ENCODE measurements at places on chromosomes 2 and 18.
A peak's percentile ranks its signal among the peaks of the same experiment; 100 is the strongest.

DNA sequence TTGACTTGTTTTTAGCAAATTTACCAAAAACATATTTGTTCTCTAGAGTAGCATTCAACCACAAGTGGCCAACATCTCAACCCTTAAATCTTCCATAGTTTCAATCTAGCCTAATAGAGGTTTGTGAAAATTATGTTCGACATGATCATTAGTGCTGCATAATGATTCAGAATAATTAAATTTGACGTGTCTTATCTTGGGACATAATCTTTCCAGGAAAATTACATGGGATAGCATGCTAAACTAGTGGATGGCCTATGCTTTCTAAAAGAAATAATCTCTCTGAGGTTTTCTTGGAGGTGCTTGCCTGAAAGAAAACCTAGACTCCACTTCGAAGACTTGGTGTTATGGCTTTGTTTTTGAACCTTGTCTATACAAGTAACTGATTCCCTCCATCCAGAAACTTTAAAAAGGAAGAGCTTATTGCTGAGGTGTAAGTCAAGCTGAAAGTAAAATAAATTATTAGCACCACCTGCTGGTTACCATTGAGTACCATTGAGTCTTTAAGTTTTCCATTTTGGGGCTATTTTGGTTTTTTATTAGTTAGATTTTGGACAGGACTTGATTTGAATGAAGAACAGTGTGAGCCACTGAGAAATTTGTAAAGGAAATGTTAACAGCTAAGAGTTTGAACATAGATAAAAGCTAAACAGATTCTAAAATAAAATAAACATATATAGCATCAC lies 32.7 kb downstream of the COX7A2L start:
- DNase-seq, result peak; percentile 25

DNA sequence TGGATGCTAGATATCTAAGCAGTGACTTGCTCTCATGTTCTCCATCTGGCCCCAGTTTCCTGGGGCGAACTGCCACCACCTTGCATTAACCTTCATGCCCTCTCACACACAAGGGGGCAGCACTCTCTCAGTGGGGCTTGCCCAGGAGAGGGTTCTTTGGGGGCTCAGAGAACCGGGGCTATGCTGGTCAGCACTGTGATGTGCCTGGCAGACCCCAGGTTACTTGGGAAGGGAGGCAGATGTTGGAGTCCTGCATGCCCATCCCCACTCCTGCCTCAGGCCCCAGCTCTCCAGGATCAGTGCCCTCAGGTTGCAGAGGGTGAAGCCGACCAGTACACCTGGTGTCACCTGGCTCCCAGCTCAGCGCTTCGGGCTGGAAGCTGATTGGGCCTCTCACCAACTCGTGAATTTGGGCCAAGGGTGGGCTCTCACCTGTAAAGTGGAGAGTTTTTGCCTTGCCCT lies 396.2 kb upstream of the HS6ST1 start:
- no peak for DNase-seq

GRCh38 chr2:24420373-24420772 lies 60.0 kb upstream of the ITSN2 start:
- DNase-seq, result no peak

DNA sequence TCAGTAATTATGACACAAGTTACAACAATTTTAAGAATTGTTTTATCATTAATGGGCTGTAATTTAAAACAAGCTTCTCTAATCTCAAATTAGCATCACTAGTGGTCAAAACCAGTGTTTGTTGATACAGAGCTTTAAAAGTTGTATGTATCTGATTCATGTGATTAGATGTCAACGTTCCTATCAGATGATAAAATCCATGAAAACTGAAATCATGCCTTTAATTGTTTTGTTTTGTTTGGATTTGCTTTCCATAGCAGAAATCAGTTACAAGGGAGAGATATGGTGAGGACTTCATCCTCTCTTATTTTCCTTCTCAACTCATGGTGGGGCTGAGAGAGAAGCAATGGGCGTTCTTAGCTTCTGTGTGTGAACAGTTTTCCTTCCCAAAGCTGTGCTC lies 469.6 kb downstream of the PID1 start:
- DNase-seq, result no peak

- peak; percentile 95 for DNase-seq
These were observed 111.5 kb downstream of the MCFD2 start for GRCh38 chr2:46803911-46804670.

GRCh38 chr2:149814049-149814448 lies 226.5 kb upstream of the MMADHC start:
- no peak for DNase-seq

DNA sequence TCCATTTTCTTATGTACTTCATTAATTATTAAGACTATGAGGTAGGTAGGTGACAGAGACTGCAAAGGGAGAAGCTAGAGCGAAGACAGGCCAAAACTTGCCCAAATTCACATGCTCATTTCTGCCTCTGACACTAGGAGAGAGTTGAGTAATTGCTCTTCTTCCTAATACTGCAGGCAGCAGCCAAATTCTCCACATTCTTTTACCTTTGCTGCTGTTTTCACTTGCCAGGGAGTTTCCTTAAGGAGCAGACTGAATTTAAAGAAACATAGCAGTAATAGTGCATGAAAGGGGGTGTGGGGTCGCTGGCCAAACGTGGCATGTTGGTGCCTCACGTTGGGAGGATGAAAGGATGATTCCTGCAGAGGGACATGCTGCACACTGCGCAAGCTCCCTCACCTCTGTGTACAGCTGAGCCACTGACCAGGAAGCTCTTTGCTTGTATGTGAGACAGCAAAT lies 12.3 kb downstream of the CRIM1 start:
- peak; percentile 56 for DNase-seq

DNA sequence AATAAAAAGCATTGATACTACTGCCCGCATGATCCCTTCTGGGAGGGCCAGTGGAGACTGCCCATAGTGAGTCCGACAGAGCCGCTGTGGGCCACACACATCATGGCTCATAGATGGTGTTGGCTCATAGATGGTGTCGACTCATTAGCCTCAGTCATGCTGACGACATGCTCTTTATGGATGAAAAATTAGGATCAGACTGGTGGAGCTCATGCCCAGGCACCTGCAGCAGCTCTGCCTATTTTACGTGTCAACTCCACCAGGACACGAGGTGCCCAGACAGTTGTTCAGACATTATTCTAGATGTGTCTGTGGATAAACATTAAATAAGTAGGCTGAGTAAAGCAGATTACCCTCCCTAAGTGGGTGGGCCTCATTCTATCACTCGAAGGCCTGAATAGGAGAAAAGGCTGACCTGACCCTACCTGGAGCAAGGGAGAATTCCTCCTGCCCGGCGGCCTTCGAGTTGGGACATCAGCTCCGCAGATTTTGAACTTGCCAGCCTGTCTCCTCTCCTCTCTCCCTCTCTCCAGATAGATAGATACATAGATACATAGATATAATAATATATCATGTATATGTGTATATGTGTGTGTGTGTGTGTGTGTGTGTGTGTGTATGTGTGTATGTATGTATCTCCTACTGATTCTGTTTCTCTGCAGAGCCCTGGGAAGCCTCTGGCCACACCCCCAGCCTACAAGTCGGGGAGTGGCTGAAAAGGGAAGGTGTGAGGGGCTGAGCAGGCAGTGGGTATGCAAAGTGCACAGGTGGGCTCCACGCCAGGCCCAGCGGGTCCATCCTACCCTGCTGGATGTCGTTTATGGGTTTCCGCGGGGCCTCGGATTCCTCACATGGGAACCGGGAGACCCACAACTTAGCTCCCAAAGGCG lies 13.6 kb upstream of the TEX51 start:
- DNase-seq, result no peak

DNA sequence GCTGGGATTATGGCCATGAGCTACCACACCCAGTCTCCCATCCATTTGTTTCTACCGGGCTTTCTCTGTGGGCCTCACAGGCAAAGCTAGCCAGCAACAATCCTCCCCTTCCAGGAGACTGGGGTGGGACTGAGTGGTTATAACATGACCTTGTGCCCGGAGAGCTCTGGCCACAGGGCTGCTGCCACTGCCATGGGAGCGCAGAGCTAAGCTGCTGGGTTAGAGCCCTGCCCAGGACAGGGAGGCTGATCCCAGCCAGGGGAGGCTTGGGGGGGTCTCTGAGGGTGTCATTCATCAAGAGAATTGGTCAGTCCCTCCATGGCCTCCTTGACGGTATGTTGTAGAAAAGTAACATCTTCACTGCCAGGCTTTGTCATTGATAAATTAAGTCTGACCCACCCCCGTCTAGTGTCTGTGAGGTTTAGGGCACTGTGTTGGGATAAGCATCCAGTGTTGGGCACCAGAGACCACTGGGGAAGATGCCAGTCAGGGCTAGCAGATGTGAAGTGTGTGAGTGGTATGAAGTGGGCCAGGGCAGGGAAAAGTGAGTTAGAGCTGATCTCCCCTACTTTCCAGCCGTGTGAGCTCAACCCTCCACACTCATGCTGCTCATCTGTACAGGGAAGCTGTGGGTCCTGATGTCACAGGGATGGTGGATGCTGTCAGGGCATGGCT lies 368.4 kb upstream of the HS6ST1 start:
- no peak for DNase-seq

DNA sequence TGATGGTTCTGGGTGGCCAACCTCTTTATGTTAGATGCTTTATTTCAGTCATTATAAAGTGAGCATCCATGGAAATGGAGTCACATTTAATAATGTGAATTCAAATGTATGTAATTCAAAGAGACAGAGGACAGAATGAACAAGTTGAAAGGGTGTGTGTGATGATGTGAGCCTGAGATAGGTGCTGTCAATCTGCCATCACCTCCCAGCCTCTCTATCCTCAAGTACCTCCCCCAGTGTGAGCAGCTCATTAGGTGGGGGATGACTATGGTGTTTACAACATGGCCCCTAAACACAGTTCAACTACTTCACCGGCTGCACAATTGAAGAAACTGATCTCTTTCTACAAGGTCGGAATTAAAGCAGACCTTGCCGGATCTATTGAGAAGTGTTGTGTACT lies 74.7 kb upstream of the IGFBP5 start:
- DNase-seq, result no peak

DNA sequence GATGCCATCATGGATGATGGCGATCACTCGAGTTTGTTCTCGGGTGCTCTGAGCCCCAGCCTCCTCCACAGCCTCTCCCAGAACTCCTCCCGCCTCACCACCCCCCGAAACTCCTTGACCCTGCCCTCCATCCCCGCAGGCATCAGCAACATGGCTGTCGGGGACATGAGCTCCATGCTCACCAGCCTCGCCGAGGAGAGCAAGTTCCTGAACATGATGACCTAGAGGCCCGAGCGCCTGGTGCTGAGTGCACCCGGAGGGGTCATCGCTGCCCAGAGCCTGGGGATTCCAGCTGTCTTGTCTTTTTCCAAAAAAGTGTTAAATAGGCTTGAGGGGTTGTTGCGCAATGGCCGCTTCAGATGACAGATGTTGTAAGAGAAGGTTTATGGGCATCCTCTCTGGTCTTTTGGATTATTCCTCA lies 254.8 kb downstream of the GLI2 start:
- DNase-seq, result no peak

DNA sequence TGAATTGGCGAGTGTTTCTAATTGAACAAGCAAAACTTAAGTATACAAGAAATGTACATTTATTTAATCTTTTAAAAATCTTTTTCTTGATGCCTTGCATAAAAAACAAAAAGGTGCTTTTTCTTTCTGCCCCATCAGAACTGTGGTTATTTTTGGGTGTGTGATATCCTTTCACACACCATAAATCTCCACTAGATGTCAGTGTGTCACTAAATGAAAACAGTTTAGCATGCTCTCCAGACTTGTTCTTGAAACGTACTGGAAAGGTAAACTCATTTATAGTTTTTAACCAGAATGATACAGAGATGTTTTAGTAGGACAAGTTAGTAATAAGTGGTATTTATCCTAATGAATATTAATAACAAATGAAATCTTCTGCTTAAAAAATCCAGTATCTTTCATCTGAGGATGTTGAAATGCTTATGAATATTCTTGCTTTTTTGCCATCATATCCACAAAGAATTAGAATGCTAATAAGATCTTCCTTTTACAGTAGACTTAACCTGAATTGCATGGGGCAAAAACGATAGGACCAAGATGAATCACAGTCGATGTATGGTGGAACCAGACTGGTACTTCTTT lies 96.8 kb downstream of the UBE2E3 start:
- peak; percentile 61 for DNase-seq

GRCh38 chr18:47679864-47680263 lies 250.6 kb downstream of the SMAD2 start:
- no peak for DNase-seq

GRCh38 chr2:109218087-109218791 lies 89.2 kb downstream of the SH3RF3 start:
- DNase-seq, result peak; percentile 46

DNA sequence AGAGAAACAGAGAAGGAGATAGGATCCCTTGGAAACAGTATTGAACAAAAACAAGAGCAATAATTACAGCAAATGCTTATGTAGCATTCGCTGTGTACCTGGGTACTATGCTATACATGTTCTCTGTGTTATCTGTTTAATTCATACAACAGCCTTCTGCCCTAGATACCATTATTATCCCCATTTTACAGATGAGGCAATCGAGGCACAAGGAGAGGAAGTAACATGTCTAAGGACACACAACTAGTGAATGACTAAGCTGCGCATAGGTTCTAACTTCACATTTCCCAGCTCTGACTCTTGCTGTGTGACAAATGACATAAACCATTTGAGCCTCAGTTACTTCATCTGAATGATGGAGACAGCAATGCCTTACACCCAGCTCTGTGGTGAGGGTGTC lies 70.5 kb downstream of the VSNL1 start:
- no peak for DNase-seq

GRCh38 chr18:23059541-23060465 lies 75.5 kb upstream of the CABLES1 start:
- DNase-seq, result no peak

GRCh38 chr2:119837759-119838158 lies 78.0 kb downstream of the PTPN4 start:
- DNase-seq, result no peak

DNA sequence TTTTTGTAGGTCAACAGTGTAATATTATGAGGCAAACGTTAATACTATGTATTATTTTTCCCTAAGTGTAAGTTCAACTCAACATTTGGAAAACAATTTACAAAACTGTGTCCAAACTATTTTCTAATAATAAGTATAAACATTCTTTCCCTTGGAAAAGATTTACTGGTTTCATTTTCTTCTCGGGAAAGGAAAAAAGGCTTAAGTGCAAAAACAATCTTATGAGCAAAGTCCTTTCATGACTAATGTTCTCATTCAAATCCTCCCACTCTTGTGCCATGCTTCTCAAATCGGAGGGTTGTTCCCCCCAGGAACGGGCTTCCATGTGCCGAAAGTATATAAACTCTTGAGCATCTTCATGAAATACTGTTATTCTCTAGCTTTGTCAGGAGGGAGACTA lies 19.8 kb upstream of the L3MBTL4 start:
- no peak for DNase-seq

All from M059J (cell line).